ENCODE measurements at places on chromosomes 11 and 22.

DNA sequence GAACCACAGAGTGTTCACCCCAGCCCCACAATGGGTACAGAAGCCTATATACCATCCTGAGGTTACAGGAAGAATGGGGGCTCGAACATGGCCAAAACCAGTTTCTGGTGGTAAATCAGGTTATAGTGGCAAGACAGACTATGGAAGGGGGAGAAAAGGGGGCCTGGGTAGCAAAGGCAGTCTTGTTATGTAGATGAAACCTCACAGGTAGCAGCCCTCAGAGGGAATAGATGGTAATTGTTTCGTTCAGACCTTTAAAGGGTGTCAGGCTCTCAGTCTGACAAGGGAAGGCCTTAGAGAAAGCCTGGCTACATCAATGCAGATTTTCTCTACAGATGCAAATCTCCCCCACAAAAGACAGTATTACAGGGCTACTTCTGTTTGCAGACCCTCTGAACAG, 3.4 kb downstream of the CAPN1 start:
- no peak for DNase-seq

- no peak for DNase-seq
These were observed 14.0 kb upstream of the CTSD start for GRCh38 chr11:1777737-1778136.

GRCh38 chr11:86341382-86341781, 33.3 kb upstream of the CCDC81 start:
- DNase-seq, result no peak

DNA sequence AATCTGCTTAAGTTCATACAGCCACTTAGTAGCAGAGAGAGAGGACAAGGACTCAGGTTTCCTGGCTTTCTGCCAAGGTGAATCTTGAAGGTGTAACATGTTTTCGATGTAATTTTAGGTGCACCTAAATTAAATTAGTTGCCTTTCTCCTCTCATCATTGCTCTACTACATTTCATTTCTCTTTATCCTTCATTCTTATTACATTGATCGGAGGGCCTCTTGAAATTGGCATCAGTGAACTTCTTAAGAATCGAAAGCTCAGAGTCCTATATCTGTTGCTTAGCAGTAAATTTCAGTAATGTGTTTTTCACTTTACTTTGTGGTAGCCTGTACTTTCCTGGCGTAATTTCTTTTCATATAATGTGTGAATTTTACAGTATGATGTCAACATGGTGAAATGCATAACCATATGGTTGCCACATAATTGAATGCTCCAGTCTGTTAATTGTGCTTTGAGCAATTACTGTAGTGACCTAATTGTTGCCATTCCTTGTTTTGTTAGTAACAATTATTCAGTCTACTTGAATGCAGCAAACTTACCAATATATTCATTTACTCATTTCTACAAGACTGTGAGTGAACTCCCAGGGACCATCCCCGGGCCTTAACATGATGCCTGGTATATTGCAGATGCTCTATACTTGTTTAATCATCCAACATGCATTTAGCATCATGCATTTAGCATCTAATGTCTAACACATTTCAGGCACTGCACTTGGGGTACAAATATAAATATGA, 138.1 kb downstream of the MAML2 start:
- DNase-seq, result no peak

GRCh38 chr11:111603611-111604130, 1.4 kb downstream of the SIK2 start:
- no peak for DNase-seq

- DNase-seq, result no peak
These were observed 79.0 kb upstream of the SNX19 start for GRCh38 chr11:130995266-130995665.

DNA sequence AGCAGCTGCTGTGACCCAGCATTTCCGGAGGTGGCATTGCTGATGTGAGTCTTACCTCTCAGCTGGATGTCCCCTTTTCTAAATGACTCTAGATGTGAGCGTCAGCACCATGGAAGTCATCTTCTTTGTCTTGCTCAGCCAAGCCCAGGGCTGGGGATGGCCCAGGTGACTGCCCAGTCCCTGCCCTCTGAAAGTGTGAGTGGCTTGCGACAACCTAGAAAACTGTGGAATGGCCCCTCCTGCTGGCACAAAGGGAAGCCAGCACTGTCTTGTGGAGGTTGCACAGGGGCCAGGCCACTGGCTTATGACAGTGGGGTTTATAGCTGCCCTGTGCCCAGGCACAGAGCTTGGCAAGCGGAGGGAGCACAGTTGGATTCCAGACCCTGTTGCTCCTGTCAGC, 6.2 kb downstream of the TUB start:
- DNase-seq, result no peak

DNA sequence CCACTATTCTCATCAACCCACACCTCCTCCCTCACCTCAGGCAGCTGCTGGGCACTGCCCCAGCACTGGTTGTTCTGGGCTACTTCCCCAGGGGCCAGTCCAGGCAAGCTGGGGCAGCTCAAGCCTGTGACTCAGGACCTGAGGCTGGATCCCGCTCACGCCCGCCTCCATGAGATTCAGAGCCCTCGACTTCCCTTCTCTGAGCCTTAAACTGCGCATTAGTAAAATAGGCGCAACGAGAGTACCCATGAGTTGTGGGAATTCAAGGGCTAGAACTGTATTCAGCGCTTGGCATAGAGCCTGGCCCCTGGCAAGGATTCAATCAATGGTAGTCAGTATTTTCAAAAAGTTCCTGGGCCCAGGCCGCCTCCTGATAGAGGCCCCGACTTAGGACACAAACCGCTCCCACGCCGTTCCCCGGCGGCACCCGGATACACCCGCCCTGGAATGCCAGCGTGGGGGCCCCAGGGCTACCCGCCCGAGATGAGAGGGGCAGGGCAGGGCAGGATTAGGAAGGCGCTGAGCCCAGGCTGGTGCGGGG, 723 bp upstream of the CD82 start:
- peak; percentile 73 for DNase-seq

GRCh38 chr11:57527056-57527631, 3.4 kb downstream of the TIMM10 start:
- no peak for DNase-seq

GRCh38 chr22:47152236-47152635, 389.8 kb downstream of the TBC1D22A start:
- DNase-seq, result no peak

DNA sequence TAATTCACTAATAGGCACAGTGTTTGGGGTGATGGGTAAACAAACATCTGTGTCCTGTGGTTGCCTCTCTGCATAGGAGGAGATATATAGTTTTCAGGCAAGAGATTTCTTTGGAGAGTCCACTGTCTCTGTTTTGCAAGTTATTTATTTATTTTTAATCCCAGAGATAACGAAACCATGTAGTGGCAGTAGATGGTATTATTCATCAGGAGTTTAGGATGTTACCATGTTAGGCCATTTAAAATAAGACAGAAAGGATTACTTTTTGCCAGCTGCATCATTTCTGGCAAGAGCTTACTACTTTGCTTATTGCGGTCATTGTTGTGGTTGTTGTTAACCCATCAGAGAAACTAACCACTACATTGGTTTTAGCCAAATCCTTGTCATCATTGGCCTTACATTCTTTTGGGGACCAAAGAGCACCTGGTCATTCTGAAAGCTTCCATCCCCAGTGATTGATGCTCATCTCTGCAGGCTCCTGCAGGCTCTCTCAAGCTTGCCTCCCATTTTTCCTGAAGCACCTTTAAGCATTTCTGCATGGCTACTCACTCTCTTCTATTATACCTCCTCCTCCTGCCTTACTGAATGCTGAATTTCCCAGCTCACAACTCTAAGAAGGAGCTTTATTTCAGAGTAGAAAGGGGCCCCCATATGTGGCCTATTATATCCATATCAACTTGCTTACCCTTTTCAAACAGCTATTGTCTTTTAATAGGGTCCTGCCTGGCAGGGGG, 84.4 kb downstream of the CSTPP1 start:
- DNase-seq, result no peak

DNA sequence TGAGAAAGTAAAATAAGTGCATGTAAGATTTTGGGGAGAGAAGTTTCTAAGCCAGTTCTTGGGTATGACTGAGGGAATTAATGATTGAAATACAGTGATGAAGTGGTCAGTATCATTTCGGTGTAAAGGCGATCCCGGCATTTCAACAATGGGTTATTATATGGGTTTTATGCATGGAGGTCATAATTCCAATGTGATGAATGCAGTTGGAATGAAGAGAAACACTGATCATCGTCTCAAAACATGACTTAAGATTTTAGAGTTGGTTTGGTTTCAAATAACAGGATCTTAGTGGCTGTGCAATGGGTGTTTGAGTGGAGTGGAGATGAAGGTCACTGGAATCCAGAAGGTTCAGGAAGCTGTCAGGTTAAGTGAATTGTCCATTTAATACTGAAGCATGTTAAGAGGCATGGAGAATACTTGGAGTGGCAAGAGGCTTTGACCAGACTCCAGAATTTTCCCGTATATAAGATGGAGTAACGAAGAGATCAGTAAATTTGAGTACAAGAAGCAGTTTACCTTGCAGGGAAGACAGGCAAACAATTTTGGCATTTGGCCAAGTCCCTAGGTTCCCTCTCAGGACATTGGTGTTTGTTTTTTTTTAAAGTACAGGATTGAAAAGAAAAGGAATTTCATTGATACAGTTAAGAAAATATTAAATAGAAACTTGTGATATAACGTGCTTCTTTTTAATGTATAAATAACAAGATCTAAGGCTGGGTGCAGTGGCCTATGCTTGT, 96.4 kb upstream of the BIRC3 start:
- no peak for DNase-seq

DNA sequence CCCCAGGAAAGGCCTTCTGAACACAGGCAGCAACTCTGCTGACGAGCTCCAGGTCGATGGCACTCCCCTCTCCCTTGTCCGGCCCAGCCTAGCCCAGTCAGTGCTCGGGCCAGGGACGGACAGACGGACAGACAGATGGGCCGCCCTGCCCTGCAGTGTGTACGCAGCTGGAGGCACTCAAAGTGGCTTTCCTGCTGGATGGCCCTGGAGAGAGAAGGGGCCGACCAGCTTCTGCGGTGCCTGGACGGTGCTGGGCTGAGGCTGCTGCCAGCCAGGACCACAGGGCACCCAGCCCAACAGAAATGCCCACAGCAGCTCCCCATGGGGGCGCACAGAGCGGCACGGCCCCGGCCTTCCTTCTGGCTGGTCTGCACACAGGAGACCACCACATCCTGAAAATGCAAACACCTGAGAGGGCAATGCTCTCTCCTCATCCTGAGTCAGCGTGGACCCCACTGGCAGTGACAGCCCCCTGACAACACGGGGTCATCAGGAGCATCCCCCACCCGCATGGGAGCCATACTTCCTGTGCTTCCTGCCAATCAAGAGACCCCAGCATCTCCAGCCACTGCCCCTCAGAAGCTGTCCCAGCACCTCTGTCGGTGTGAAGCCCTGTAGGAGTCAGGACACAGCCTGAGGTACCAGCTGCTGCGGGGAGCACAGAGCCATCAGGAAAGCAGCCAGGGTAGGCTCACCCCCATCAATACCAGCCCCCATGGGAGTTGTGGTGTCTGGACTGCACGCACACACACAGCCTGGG, 692 bp upstream of the MOB2 start:
- DNase-seq, result no peak

DNA sequence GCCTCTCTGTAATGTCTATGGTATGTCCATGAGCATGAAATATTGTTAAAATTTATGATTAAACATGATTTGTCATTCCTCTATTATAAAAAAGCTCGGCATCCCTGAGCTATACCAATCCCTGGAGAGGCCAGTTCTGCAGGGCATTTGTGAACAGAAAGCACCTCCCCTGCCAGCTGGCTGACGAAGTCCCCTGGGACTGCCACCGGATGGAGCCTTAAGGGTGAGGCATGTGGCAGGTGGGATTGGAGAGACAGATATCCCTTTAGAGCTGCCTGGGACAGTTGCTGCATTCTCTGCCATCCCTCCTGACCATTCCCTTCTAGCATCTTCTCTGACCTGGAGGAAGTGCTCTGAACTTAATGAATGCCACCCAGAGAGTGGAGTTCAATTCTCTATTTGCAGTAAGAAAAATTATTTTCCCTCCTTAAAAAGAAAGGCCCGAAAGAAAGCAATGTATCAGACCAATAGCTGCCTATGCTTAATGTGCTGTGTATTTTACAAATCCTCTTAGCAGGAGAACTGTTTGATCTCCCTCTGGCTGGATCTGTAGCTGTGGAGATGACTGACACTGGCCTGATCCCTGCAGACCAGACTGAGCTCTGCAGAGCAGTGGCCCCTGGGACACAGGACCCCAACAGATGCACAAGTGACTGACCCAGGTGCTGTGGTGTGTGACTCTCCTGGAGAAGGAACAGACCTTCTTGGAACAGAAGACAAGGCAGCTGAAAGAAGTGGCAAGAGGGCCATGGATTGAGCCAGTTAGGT, 219.0 kb upstream of the NAV2 start:
- no peak for DNase-seq

- DNase-seq, result no peak
These were observed 34.7 kb downstream of the CTTN start for GRCh38 chr11:70433038-70433437.

DNA sequence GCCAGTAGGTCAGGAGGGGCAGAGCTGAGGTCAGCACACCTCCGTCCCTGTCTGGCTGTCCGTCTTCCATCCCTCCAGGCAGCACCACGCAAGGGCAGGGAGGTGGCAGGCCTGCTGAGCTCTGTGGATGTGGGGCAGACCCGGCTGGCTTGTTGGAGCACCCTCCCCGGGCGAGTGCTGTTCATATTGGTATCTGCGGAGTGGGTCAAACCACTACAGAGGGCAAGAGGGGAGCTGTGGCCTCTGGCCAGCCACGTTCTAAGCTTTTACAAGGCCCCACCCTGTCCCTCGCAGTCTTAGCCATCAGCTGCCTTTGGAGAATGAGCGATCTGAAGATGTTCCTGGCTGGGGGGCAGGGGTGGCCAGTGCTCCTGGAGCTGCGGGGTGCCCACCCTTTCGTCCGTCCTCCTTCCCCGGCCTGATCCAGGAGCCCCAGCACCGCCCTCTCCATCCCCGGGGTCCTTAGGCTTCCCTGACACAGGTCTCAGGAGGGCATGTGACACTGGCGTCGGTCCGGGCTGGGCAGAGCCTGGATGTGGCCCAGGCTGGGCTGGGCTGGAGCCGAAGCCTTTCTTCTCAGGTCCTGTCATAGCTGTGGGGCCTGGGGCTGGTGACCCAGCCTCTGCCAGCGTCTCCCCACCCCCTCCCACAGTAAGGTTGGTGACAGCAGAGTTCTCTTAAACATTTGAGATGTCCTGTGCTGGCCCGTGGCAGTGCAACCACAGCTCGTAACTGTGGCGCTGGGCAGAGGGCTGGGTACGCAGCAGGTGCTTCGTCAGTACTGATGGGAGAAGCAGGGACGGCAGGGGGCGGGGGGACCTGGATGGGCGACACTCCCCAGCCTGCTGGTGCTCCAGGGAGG, 31.7 kb upstream of the GRAMD4 start:
- no peak for DNase-seq

Data from DMS 273 treated with DMSO at 0.1 percent for 48 hours (cell line).